Epithelial cell of esophagus (primary cell): ENCODE measurements at places on chromosomes 7 and 10.

- DNase-seq: no peak
These were observed 66.8 kb downstream of the NRP1 start for GRCh38 chr10:33267708-33268107.

DNA sequence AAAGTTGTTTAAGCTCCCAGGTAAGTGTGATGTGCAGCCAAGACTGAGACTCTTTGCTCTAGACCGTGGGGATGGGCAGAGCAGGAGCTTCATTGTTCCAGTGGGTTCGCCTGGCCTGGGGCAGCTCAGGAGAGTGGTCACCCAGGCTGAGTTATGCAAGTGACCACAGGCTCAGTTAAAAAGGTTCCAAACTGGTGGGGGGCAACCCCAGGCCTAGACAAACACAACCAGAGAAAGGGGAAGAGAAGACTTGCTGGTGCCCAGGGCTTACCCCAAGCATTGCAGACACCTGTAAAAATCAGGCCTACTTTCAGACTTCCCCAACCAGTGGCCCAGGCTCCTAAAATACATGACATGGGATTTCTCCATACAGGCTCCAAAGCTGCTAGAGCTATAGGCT, 21.6 kb downstream of the CREB3L2 start:
- DNase-seq: no peak

- DNase-seq: no peak
These were observed 68.9 kb upstream of the DNAAF5 start for GRCh38 chr7:657565-658119.

- DNase-seq: peak; percentile 74
These were observed 228.5 kb downstream of the SLC25A13 start for GRCh38 chr7:96093435-96093834.

GRCh38 chr10:34721208-34721840, 93.8 kb downstream of the PARD3 start:
- DNase-seq: peak; percentile 76

GRCh38 chr10:13890233-13891127, 303.7 kb downstream of the PRPF18 start:
- DNase-seq: peak; percentile 10

DNA sequence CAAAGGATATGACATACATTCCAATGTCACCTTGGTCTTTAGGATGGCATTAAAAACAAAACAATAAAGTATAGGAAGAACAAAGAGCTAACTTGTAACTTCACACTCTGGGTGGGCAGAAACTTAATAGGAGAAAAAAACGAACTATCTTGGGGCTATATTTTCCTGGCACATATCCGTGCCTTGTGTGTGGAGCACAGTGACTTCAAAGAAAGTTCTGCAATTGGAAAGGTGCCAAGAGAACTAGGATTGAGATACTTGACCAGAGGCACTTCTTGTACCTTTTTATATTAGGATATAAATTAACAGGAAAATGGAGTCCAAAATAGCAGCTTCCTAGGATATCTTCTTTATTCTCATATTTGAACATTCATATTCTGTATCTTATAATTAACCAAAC, 148.4 kb downstream of the SEMA3D start:
- DNase-seq: no peak

GRCh38 chr7:80273327-80273726, 138.7 kb downstream of the GNAI1 start:
- peak; percentile 80 for DNase-seq

- DNase-seq: peak; percentile 88
These were observed 157.1 kb upstream of the PRKCQ start for GRCh38 chr10:6737080-6737641.

DNA sequence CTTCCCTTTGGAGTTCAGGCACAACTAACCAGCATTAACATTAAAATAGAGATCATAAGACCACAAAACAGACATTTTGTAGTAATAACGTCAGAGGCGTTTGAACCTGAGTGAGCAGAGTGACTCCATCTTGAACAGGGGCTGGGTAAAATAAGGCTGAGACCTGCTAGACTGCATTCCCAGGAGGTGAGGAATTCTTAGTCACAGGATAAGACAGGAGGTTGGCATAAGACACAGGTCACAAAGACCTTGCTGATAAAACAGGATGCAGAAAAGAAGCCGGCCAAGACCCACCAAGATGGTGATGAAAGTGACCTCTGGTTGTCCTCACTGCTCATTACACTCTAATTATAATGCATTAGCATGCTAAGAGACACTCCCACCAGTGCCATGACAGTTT, 493.2 kb upstream of the AUTS2 start:
- peak; percentile 70 for DNase-seq

DNA sequence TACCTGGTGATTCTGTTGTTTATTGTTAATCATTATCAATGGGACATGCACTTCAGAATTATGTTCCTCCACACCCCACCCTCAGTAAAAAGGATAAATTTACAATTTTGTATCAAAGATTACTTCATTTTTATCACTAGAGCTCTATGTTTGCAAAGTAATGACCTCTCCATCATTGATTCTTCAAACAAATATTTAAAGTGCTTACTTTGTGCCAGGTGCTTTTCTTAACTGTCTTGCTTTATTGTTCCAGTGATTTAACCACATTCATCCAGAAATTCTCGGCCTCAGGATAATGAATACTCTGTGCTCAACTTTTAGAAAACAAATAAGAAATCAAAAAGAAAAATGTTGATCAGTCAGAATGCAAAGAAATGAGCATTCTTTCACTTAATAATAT, 144.9 kb upstream of the FOXP2 start:
- DNase-seq: no peak

GRCh38 chr7:26153241-26153822, 1.3 kb downstream of the NFE2L3 start:
- DNase-seq: no peak

DNA sequence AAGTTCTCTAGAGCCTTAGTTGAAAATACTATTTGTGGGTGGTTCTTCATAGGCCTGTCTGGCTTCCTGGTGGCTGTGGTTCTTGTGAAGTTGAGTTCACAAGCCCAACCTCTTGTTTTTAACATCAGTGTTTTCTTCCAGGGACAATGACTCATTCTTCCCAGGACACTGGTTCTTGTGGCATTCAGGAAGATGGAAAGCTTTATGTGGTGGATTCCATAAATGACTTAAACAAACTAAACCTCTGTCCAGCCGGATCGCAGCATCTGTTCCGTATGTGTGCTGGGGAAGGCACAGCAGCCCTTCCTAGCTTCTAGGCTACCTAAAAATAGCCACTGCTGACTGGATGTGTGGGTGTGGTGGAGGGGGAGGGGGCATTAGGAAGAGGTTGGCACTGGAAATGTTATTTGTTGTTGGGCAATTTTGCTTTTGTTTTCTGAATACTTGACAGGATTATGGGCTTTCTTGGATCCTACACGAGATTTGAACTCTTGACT, 3.9 kb downstream of the LSMEM1 start:
- peak; percentile 42 for DNase-seq

- DNase-seq: peak; percentile 22
These were observed 54.9 kb upstream of the RHOBTB1 start for GRCh38 chr10:60998932-60999331.

- peak; percentile 58 for DNase-seq
These were observed 205.3 kb downstream of the HTR7 start for GRCh38 chr10:90652519-90652918.

DNA sequence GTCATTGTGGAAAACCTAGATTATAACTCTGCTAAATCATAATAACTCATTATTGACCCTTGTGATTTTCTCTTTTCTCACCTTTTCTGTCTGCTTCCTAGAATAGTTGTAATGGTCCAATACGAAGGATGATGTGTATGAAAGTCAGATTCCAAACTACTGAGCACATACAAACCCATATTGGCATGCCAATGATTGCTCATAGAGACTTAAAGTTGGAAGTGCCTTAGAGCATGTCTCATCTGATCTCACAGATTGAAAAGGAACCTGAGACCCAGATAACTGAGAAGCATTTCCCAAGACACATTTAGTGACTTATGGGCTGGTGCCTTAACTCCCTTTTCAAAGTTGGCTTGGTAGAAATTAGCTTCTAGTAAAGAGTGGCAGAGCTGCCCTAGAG, 594.3 kb downstream of the REEP3 start:
- peak; percentile 11 for DNase-seq
